ENCODE measurements at places on chromosomes 3 and 15.
A peak's percentile ranks its signal among the peaks of the same experiment; 100 is the strongest.

- DNase-seq, result no peak
Observed at GRCh38 chr3:178109691-178110090, 426.5 kb upstream of the KCNMB2 start.

DNA sequence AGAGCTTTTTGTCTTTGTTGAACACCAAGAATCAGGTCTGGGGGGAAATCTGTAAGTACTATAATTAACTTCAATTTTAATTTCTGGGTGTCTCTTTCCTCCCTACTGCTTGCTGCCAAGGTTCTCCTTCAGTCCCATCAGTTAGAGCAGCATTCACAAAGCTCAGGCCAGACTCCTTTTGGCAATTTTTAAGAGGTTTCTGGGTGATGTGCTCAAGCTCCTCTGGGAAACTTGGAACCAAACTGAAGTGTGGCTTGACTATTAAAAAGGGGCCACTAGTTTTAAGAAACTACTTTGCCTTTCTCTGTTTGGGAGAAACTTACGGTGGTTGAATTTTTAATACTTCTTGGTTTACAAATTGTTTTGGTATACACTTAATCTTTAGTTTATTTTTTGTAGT is 227.7 kb upstream of the SOX2 start:
- no peak for DNase-seq

- peak; percentile 33 for DNase-seq
Observed at GRCh38 chr3:128572644-128573105, 77.9 kb downstream of the RPN1 start.

- DNase-seq, result no peak
Observed at GRCh38 chr3:105828703-105829102, 40.1 kb downstream of the CBLB start.

DNA sequence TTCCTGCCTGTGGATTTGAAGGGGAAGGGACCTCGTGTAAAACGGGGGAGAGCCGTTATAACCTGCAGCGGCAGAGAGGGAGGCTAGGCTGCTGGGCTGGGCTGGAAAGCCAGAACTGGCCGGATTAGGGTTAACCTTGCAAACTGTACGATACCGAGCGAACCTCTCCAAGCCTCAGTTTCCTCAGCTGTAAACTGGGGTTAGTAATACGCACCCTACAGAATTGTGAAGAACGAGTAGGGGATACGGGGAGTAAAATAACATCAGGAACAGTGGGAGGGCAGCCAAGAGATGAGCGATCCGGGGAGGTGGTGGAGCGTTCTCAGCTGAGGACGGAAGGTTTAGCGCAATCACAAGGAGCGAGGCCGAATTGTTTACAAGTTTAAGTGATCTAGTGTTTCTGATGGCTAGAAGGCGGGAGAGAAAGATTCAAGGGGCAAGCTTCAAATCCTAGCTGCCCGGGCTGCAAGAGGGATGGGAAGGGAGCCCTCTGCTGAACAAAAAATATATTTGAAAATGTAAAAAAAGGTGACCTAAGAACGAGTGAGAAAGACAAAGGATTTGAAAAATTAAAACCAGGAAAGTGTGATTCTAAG is 768 bp upstream of the SEMA5B start:
- DNase-seq, result peak; percentile 79
